Left kidney (tissue), 8 donors: ENCODE measurements at places on chromosomes 7 and 10. TPM values are rescaled to one million over a fixed set of nuclear protein-coding genes. Genes with fewer than 3 reads are reported as not detected.

The OGDHL gene
- polyA plus RNA-seq = 45.7 TPM

The GNG11 gene
- polyA plus RNA-seq = 38.1 TPM

The GOLGA7B gene
- 1.2 TPM for polyA plus RNA-seq

The TMEM139 gene
- 55.7 TPM for polyA plus RNA-seq

The PLAC9 gene
- 14.6 TPM for polyA plus RNA-seq

The FAM185A gene
- polyA plus RNA-seq = 14.0 TPM

The C10orf71 gene
- polyA plus RNA-seq = 0.15 TPM

The COBL gene
- polyA plus RNA-seq = 24.9 TPM

The COL26A1 gene
- polyA plus RNA-seq = 22.5 TPM

The PCDH15 gene
- polyA plus RNA-seq = 11.9 TPM

The GSTO2 gene
- 52.8 TPM for polyA plus RNA-seq

The GIMAP2 gene
- polyA plus RNA-seq = 7.2 TPM

The BMPER gene
- polyA plus RNA-seq = 22.7 TPM

The IQUB gene
- 8.0 TPM for polyA plus RNA-seq

The TBX20 gene
- polyA plus RNA-seq = not detected

The FBXL13 gene
- polyA plus RNA-seq = 4.3 TPM

The UPK3B gene
- polyA plus RNA-seq = 1.1 TPM

The METTL27 gene
- polyA plus RNA-seq = 5.1 TPM

The CLDN4 gene
- polyA plus RNA-seq = 56.5 TPM
